Ascending aorta (tissue), 2 donors: ENCODE measurements at places on chromosomes 7 and 10. TPM values are rescaled to one million over a fixed set of nuclear protein-coding genes. Genes with fewer than 3 reads are reported as not detected.

CREB5 gene
- total RNA-seq: 143 TPM

- H3K27ac ChIP-seq: no peak overlapping the region
- H3K4me3 ChIP-seq: peak overlapping the region; percentile 62
- no peaks in the 10 kb centered on the region for H3K4me1 ChIP-seq
- H3K27me3 ChIP-seq: no peaks in the 10 kb centered on the region
- no peaks in the 10 kb centered on the region for H3K36me3 ChIP-seq
These were observed 9.5 kb upstream of the C10orf95 start for GRCh38 chr10:102460836-102461186.

GRCh38 chr10:16423599-16423998 lies 13.2 kb upstream of the PTER start:
- H3K4me1 ChIP-seq: no peaks in the 10 kb centered on the region
- DNase-seq: no peak
- no peak overlapping the region for H3K4me3 ChIP-seq
- no peaks in the 10 kb centered on the region for H3K36me3 ChIP-seq
- no peak overlapping the region for H3K27ac ChIP-seq

DNA sequence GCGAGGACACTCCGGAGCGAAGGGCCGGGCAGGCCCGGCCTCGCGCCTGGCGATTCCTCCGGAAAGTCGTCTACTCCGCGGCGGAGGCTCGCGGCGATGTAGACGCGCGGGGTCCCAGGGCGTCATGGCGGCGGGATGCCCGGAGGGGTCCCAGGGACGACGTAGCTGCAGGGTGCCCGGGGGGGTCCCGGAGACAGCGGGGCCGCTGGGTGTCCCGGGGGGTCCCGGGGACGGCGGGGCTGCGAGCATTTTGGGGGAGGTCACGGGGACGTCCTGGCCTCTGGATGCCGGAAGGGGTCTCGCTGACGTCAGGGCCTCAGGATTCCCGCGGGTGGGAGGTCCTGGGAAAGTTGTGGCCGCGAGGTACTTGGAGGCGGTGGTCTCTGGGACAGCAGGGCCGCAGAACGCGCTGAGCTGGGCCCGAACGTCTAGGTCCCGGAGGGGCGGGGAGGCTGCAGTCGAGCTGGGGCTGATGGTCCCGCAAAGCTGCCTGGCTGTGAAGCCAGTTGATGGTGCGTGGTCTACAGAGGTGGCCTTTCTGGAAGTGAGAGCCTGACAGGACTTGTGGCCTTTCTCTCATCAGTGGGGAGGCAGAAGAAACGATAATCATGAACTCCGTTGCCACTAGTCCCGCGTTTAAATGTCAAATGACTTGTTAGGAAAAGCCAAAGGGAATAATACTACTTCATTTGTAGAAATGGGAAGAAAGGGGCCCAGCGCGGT lies 637 bp downstream of the HSPA14 start:
- peak; percentile 65 for DNase-seq
- peaks cover 28% of the 10 kb centered on the region for H3K36me3 ChIP-seq

- H3K27ac ChIP-seq: no peak overlapping the region
- H3K4me3 ChIP-seq: no peak overlapping the region
- no peak for DNase-seq
- peaks cover 19% of the 10 kb centered on the region for H3K36me3 ChIP-seq
These were observed 103.6 kb downstream of the PRPF18 start for GRCh38 chr10:13690281-13690825.

DNA sequence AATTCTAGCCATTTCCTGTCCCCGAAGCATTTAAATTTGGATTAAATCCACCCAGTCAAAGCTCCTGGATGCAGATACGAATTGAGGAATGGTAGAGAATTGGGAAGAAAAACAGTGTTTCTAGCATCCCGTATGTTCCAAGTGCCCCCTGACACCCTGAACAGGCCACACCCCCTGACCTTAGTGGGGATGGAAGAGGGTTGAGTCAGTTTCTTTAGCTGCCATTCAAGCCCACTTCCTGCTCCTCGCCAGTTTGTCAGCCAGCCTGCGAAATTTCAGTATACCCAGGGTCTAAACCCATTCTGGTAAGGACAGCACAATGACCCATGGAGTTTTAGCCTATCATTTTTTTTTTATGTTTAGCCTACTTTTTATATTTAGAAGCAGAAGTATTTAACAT lies 101.1 kb downstream of the PKD1L1 start:
- no peaks in the 10 kb centered on the region for H3K4me1 ChIP-seq
- no peak overlapping the region for H3K27ac ChIP-seq
- no peak overlapping the region for H3K4me3 ChIP-seq
- no peak for DNase-seq
- H3K36me3 ChIP-seq: no peaks in the 10 kb centered on the region
- no peaks in the 10 kb centered on the region for H3K27me3 ChIP-seq

DNA sequence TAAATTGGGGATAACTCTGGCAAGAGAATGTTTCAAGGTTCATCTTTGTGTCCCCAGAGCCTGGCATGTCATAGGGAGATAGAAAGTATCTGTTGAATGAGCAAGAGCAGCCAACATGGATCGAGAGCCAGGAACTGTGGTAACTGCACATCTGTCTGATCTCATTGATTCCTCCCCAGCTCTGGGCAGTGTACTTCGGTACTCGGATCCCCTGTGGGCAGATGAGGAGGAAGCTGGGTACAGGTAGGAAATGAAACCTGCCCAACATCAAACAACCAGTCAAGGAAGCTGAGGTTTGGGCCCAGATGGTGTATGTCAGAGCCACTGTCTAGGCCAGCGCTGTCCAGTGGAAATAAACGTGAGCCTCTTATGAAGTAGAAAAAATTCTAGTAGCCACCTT lies 76.4 kb downstream of the GRK5 start:
- H3K27ac ChIP-seq: no peak overlapping the region
- peaks cover 63% of the 10 kb centered on the region for H3K4me1 ChIP-seq
- H3K4me3 ChIP-seq: no peak overlapping the region
- DNase-seq: no peak
- H3K27me3 ChIP-seq: no peaks in the 10 kb centered on the region

GRCh38 chr10:132265890-132266496 lies 41.8 kb downstream of the STK32C start:
- no peak overlapping the region for H3K4me3 ChIP-seq
- no peak overlapping the region for H3K27ac ChIP-seq
- no peaks in the 10 kb centered on the region for H3K36me3 ChIP-seq
- H3K4me1 ChIP-seq: no peaks in the 10 kb centered on the region
- no peak for DNase-seq

DNA sequence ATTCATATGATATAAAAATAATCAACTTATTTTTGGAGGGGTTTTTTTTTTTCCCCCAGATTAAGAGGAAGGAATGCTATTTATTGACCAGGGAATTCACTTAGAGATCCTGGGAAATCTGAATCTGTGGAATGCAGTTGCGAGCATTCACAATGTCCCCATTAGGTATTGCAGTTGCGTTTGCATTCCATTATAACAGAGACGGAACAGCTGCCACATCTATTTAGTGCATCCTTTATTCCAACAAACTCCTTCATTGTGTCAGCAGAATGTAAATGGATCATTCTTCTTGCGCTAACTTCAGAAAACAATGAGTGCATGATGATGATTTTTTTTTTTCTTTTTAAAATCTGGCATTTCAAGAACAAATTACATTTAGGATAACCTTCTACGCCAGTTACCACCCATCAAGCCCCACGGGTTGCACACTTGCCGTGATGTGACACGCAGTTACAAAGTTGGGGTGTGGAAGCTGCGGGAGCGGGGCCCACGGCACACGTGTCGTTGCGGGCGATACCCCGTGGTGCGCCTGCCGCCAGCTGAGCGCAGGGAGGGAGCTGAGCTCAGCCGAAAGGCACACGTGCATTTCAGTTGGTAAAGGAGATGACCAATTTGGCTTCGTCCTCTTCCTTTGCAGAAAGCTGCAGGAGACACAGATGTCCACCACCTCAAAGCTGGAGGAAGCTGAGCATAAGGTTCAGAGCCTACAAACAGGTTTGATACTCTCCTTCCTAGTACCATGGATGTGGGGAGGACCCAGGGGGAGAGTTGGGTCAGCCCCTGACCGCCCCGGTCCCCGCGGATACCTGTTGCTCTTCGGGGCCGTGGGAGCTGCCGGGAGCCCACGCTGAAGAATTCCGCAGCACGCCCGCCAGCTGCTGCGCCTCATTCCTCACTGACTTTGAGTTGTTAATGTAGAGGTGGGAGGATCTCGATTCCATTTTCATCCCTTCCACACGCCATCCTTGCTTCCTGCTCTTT lies 175.3 kb upstream of the SH2B2 start:
- DNase-seq: peak; percentile 34
- peaks cover 15% of the 10 kb centered on the region for H3K36me3 ChIP-seq
- no peaks in the 10 kb centered on the region for H3K27me3 ChIP-seq
- no peak overlapping the region for H3K27ac ChIP-seq

- H3K27me3 ChIP-seq: peaks cover 14% of the 10 kb centered on the region
- DNase-seq: no peak
- no peaks in the 10 kb centered on the region for H3K36me3 ChIP-seq
- no peaks in the 10 kb centered on the region for H3K4me1 ChIP-seq
- H3K27ac ChIP-seq: no peak overlapping the region
These were observed 37.7 kb downstream of the CNPY1 start for GRCh38 chr7:155508376-155509358.

DNA sequence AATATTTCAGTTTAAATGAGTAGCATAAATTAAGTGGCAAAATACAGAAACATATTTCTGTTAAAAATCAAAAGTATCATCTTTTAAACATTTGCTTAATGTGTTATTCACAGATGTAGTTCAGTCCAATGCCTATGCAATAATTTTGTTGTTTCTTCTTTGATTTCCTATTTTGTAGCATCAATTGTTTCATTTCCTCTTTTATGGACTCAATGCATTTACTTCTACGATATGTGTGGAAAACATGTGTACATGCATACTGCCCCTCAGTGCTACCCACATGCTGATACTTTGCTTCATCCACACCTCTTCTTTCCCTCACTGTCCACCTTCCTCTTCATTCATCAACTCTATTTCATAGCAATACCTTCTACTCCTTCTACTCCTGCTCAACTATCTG lies 108.1 kb downstream of the PTN start:
- no peaks in the 10 kb centered on the region for H3K36me3 ChIP-seq
- no peak overlapping the region for H3K27ac ChIP-seq
- DNase-seq: no peak
- H3K4me3 ChIP-seq: no peak overlapping the region

ELN gene
- total RNA-seq: 395 TPM

- no peaks in the 10 kb centered on the region for H3K4me1 ChIP-seq
- no peak overlapping the region for H3K4me3 ChIP-seq
- H3K27ac ChIP-seq: no peak overlapping the region
- no peaks in the 10 kb centered on the region for H3K36me3 ChIP-seq
- H3K27me3 ChIP-seq: no peaks in the 10 kb centered on the region
- no peak for DNase-seq
These were observed 1093.0 kb downstream of the GATA3 start for GRCh38 chr10:9147475-9147874.

- no peaks in the 10 kb centered on the region for H3K36me3 ChIP-seq
- no peaks in the 10 kb centered on the region for H3K27me3 ChIP-seq
- H3K27ac ChIP-seq: peak overlapping the region; percentile 96
- H3K4me3 ChIP-seq: peak overlapping the region; percentile 87
- H3K4me1 ChIP-seq: no peaks in the 10 kb centered on the region
These were observed 625 bp downstream of the IPMK start for GRCh38 chr10:58266826-58267712.

NPVF gene
- total RNA-seq: not detected
